ENCODE measurements at places on chromosomes 3 and 15. TPM values are rescaled to one million over a fixed set of nuclear protein-coding genes. Genes with fewer than 3 reads are reported as not detected.

DNA sequence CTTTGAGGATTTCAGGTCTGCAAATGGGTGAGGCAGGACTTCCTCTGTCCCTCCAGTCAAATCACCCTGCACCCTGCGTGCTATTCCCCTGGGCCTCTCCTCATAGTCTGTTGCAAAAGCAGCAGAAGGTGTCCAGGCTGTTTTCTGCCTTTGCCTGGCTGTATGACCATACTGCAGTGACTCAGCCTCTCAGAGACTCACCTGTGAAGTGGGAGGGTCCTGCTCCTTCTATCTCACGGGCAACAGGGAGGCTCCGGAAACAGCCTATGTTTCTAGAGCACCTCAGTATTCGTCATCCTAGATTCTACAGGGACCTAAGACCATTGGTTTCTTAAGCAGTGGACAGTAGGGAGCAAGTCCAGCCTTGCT, 216.4 kb downstream of the TLE3 start:
- DNase-seq: no peak

- no peak for DNase-seq
Measured at GRCh38 chr15:82168296-82168695, 94.2 kb downstream of the EFL1 start.

DNA sequence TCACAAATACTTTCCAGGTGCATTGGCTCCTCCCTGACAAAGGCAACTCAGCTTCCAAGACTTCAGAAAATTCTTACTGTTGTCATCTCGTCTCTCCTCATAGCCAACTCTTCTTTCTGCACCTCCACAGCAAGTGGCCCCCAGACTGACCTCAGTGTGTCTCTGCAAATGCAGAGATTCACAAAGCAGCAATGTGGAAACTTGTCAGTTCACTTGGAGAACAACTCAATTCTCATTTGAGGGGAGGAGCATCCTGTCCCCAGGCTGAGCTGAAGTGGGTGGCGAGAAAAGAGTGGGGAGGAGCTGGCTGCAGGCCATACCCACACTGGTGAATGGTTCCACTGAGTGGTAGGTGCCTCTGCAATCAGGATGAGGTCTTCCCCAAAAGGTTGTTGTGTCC, 248.7 kb upstream of the IL12A start:
- DNase-seq: no peak

- DNase-seq: no peak
Measured at GRCh38 chr15:86164232-86164898, 84.7 kb downstream of the AGBL1 start.

GP5 gene
- 0.35 TPM for polyA plus RNA-seq

IFT57 gene
- 24.6 TPM for polyA plus RNA-seq

GRCh38 chr3:74880237-74880636, 265.8 kb upstream of the CNTN3 start:
- DNase-seq: no peak

GRCh38 chr15:76844096-76844495, 61.0 kb downstream of the SCAPER start:
- DNase-seq: no peak

OXNAD1 gene
- polyA plus RNA-seq: 8.8 TPM

ZNF80 gene
- polyA plus RNA-seq: not detected

DNA sequence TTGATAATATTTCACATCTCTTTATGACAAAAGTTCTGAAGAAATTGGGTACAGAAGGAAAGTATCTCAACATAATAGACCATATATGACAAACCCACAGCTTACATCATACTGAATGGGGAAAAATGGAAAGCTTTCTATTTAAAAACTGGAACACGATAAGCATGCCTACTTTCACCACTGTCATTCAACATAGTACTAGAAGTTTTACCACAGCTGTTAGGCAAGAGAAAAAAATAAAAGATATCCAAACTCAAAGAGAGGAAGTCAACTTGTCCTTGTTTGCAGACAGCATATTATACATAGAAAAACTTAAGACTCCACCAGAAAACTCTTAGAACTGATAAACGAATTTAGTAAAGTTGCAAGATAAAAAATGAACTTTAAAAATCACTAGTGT, 40.3 kb downstream of the COPS2 start:
- DNase-seq: no peak

CCDC80 gene
- 67.9 TPM for polyA plus RNA-seq

DNA sequence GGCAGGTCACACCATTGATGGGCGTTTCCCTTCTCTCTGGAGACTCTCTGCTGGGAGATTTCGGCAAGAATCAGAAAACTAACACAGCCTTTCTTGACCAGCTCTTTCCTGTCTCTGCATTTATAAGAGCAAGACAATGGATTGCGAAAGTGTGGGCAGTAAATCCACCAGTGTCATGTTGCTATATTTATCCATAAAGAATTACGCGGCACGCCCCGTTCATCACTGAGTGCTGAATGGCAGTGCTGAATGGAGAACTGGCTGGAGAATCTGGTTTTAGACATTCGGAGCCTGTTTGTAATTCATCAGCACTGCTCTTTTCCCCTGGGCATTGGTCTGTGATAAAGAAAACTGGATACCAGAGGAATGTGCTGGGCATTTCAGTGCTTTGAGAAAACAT, 2.0 kb upstream of the CEMIP start:
- DNase-seq: no peak

ZIC1 gene
- 24.8 TPM for polyA plus RNA-seq
